ENCODE measurements at places on chromosomes 4 and X.

DNA sequence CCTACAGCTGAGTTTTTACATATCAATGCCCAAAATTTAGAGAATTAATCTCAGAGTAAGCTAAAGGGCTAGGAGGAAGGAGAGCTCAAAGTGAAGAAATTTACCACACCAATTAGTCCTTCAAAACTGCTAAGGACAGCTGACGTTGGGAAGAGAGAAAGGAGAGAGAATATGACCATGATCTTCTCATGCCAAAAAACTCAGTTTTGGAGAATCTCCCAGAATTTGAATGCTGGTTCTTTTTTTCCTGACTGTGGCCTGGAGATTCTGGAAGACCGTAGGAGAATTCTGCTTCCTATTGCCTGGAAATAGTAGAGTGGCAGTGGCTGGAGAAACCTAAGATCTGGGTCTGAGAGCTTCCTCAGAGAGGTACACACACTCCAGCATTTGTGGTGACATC lies 834.4 kb upstream of the SLIT2 start:
- no peak for DNase-seq

GRCh38 chr4:184807797-184808712 lies 17.7 kb downstream of the ACSL1 start:
- peak; percentile 88 for DNase-seq

DNA sequence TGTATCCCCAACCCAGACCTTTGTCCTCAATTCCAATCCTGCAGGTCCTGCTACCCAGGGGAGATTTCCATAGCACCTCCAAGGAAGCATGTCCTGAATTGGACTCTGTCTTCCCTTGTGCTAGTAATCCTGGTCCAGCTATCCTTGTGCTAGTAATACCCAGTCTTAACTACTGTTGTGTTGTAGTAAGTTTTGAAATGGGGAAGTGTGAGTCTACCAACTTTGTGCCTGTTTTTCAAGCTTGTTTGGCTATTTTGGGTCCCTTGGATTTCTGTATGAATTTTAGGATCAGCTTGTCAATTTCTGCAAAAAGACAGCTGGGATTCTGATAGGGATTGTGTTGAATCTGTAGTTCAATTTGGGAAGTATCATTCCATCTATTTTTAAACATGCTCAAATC lies 51.4 kb downstream of the CD99L2 start:
- no peak for DNase-seq

- no peak for DNase-seq
Measured at GRCh38 chr4:7890635-7891393, 48.8 kb downstream of the AFAP1 start.

GRCh38 chrX:49233176-49233575 lies at the start of gene CACNA1F:
CACNA1F (minus strand) TSS chrX:49233340; CDS start chrX:49233309, 31 bp downstream.
- DNase-seq = no peak

- DNase-seq = no peak
Measured at GRCh38 chr4:15689540-15689939, 7.9 kb downstream of the FAM200B start.

GRCh38 chr4:168475745-168476144 lies 4.5 kb downstream of the DDX60L start:
- DNase-seq = no peak

GRCh38 chr4:163344147-163345125 lies 744 bp downstream of the NPY5R start:
- no peak for DNase-seq

DNA sequence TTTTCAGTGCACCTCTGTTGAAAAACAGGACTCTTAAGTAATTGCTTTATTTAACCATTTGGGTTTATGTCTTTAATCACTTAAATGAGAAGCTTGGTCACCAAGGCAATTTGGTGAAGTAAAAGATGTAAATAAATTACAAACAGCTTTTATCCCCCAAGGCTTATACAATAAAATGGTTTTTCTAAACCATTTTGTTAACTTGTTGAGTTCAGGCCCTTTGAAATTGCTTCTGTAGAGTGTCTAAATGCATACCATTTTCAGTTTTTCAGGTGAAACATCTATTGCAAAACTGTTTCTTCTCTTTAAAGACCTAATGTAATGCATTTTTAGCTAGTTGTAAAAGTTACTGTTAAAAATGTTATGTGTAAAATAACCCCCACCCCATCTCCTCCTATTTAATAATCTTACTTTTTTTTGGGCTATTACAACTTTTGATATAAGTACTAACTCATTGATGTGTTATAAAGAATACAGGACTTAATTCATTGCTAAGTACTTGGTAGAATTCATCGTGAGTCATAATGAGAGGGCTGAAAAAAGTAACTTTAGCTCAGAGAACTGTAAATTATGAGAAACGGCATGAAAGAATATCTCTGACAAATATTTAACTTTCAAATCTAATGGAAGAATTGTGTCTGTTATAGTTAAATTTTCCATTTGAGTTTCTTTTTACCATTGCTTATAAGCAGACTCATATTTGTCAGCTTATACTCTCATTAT lies 4.5 kb downstream of the RAPGEF2 start:
- DNase-seq = no peak

DNA sequence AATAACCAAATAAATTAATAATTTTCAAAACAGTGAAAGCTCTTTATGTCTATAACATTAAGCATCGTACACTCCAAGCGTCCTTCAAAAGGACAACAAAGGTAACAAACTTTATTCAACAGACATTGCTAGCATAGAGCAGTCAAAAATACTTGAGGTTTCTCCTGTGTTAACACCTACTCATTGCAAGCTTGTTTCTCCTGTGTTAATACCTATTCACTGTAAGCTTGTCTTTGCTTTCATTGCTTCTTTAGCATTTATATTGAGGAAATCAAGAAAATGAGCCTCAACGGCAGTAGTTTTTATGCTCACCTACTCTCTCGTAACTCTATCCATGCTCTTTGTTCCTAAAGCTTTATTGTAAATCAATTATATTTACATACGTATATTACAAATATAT lies 3.5 kb downstream of the SPOCK3 start:
- DNase-seq = no peak

GRCh38 chr4:9923195-9923812 lies 98.0 kb downstream of the SLC2A9 start:
- DNase-seq = no peak

DNA sequence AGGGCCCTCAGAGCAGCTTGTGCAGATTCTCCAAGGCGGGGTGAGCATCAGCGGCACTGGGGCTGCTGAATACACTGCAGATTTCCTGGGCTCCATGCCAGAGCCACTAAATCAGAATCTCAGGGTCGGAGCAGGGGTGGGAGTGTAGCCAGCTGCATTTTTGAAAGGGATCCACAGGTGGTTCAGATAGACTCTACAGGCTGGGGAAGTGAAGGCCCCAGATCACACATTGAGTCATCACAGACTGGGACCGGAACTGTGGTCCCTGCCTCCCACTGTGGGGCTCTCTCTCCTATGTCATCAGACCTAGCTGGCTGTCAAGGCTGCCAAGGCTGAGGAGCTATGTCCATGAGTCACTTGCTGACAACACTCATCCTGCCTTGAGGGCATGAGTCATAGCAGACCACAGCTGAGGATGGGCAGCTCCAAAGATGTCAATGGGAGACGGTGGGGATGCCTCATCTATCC lies 162.3 kb upstream of the MAMLD1 start:
- DNase-seq = peak; percentile 85

GRCh38 chr4:52948057-52948423 lies 85.9 kb downstream of the RASL11B start:
- no peak for DNase-seq

DNA sequence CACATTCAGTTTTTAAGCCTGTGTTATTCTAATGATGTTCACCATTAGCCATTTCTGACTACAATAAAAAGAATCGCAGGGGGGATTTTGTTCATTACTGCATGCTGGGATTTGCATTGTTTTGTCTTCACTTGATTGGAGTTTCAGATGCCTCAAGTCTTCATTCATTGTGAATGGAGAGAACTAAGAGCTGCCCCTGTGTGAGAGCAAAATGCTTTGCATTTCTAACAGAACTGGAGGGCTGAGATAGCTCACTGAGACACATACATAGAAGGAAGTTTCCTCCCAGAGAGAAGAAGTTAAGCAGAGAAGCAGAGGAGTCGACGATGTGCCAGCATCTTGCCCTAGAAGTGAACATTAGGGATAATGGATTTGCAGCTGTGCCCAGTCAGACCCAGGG lies 113.5 kb upstream of the GATB start:
- DNase-seq = no peak

DNA sequence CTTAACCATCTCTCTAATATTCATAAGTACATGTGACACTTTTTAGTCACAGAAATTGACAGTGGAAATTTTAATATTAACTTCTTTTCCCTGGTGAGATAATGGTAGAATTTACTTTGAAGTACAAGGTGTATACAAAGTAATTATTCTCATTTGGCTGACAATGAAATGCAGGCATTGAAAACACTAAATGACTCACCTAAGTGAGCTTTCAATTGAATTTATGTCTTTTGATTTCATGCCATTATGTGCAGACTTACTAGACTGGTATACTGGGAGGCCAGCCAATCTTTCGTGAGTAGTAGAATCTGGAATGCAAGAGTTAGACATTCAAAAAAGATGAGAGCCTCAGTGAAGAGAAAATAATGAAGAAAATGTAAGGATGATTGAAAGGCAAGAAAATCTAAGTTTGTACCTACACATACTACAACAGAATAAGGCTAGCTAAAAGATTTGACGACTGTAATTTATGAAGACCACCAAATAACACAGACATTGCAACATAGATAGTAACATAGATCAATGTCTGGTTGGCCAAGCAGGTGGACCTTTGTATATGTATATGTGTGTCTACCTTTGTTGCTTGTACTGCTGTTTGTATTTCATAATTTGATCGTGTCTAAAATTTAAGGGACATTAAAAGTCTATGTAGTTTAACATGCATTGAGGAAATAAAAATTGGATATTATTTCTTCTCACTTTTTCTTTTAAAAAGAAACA lies 459.7 kb downstream of the IL15 start:
- DNase-seq = peak; percentile 4

- no peak for DNase-seq
Measured at GRCh38 chrX:150790021-150790420, 96.8 kb downstream of the MTMR1 start.

DNA sequence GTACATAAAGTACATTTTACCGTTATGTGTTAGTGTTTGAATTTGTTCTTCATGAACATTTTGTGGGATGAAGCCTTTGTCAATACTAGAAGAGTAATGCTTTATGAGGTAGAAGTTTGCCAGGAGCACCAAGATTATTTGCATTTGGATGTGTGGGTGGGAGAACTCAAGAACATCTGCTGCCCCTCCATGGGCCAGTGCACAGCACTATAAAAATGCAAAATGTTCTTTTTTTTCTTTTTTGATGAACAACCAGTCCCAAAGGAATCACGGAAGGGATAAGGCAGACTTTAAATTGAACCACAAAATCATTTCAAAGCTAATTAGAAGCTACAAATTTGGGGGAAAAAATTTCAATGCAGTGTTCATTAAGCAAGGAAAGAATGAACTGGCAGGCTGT lies 300.3 kb upstream of the NWD2 start:
- DNase-seq = no peak

DNA sequence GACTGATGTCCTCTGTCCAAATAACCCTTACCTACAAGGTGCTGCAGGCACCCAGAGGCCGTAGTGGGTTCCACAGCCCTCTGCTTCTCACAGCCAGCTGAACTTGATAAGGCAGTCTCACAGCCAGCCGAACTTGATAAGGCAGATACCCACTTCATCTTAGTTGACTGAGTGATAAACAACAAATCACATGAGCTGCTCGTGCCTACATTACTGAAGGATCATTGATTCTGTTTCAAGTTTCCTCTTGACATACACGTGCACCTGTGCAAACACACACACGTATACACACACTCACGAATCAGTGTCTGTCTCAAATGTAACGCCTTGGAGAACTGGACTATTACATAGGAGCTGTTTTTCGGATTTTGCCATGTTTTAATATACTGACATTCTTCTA lies 276.3 kb downstream of the DCTD start:
- peak; percentile 92 for DNase-seq

DNA sequence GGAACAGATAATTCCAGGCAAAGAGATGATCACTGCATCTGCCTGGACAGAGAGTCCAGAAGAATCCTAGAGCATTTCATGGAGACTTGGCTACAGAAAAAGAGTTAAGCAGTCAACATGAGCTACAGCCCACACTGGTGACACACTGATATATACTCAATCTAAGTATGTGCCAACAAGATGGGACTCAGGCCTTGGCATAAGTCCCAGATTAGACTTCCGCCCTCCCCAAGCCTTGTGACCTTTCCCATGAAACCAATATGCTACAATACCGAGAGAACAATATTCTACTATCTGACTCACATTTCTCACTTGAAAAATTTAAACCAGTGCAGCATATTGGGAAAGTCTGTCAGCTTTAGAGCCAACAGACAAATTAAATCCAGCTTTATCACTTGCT lies 65.7 kb upstream of the SLITRK2 start:
- no peak for DNase-seq

DNA sequence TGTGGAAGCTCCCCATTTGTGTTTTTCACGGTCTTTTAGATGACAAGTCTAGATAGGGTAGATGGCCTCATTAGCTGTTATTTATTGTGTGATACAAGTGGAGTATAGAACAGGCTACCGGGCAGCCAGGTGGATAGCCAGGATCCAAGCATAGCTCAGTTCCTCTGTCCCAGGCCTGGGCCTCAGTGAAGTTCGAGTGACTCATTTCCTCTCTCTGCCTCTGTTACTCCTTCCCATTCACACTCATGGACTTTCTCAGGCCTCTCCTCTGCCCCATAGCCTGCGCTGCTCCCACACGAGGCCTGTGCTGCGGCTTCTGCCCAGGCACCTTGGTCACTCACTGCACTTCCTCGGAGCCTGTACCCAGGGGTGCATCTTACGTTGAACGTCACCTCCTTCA lies 54.5 kb downstream of the TENM3 start:
- no peak for DNase-seq

DNA sequence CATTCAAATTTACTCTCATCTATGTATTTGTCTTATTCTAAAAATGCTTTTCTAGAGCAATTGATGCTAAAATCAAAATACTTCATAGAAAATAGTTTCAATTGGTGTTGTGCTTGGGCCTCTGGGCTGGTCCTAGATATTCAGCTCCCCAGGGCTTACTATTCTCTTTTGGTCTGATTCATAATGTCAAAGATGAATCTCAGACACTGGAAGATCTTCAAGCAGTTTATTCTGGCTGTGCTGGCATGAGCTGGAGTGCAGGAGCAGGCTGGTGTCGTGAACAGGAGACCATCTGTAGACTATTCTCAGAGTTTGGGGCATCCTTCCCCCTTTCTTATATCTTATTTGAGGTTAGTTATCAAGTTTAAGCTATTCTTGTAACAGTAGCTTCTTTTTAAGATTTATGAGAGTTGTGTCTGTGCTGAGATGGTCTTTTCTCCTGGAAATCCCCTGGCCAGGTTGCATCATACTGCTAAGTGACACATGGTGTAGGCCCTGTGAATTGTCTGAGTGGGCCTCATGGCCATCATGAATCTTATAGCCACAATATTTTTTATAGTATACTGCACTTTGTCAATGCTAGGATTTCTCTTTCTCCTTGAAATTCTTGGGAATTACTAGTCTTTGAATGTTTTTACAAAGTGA lies 1624.0 kb upstream of the IGFBP7 start:
- DNase-seq = no peak

Data from NCI-H1092 treated with DMSO at 0.1 percent for 48 hours (cell line).